ENCODE measurements at places on chromosomes 13 and 19.

DNA sequence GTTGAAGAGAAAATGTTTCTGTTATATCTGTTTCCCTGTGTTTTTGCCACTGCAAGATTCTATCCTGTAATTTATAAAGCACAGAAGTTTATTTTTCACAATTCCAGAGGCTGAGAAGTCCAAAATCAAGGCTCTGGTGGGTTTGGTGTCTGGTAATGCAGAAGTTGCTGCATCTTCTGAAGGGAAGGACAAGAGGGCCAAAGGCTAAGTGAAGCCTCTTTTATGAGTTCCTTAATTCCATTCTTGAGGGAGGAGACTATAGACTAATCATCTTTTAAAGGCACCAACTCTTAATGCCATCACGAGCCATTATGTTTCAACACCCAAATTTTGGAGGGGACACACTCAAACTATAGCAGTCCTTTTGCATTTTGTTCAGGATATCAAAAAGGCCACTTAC, 34.1 kb upstream of the WDFY2 start:
- no peaks in the 10 kb centered on the region for H3K27me3 ChIP-seq
- no peaks in the 10 kb centered on the region for H3K36me3 ChIP-seq
- H3K4me3 ChIP-seq, result no peak overlapping the region
- peaks cover 5% of the 10 kb centered on the region for H3K4me1 ChIP-seq
- DNase-seq, result no peak

DNA sequence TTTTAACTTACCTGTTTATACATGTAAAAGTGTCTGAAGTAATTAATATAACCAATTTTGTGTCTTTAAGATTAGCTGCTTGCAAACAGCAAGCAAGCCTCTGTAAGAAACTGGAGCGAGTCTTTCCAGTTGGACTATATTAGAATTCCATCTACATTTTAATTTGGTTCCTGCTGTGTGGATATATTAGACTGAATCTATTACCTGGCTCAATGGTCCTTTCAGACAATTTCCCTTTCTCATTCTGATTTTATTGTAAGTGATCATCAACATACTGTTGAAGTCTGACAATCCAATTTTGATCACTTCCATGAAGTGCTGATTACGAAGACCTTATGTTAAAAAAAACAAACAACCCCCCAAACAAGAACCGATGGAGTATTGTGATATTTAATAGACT, 72.3 kb downstream of the GPC5 start:
- H3K27ac ChIP-seq, result no peak overlapping the region
- no peak overlapping the region for H3K4me3 ChIP-seq
- H3K36me3 ChIP-seq, result no peaks in the 10 kb centered on the region
- H3K4me1 ChIP-seq, result no peaks in the 10 kb centered on the region

- H3K27ac ChIP-seq, result no peak overlapping the region
- no peak for DNase-seq
- H3K4me3 ChIP-seq, result no peak overlapping the region
- no peaks in the 10 kb centered on the region for H3K27me3 ChIP-seq
- H3K36me3 ChIP-seq, result no peaks in the 10 kb centered on the region
Measured at GRCh38 chr13:30186634-30187415, 120.5 kb downstream of the KATNAL1 start.

DNA sequence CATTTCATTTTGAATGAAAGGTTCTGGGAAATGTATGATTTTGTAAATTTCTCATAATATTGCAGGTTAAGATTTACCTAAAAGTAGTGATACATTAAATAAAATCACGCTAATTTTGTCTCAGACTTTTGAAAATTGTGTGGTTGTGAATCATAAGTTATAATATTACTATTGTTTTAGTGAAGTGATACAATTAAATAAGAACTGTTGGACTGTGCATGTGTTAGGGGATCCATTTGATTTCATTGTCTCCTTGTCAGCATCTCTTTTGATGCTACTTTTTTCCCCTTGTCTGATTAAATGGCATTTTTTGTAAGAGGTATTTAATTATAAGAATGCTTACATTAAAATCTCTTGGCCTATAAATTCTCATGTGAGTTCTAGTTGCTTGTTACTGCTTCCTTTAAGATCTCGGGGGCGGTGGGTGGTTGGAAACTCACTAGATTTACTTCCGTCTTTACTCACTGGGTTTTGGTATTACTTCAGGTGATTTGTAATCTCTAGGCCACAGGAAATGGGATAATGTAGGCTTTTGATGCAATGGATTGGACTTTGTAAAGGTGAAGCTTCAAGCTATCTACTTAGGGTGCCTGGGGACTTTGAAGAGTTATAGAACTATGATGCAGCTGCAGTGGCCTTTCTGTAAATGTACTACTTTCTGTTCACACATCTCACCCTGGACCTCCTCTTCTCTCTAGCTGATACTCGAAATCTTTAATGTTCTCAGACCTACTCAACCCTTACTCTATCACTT, 66.5 kb downstream of the PAN3 start:
- H3K27me3 ChIP-seq, result no peaks in the 10 kb centered on the region
- H3K36me3 ChIP-seq, result peaks cover 32% of the 10 kb centered on the region

DNA sequence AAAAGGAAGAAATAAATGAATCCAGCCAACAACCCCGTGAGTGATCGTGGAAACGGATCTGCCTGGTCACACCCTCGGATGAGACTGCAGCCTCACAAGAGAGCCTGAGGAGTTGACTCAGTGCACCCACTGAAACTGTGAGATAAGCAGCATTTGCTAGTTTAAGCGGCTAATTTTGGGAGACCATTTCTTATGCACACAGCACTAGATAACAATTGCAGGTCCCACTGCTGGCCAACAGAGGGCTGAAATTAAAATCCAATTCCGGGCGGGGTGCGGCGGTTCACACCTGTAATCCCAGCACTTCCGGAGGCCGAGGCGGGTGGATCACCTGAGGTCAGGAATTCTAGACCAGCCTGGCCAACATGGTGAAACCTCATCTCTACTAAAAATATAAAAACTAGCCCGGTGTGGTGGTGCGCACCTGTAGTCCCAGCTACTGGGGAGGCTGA, 3.6 kb downstream of the UQCR11 start:
- no peak for DNase-seq
- H3K36me3 ChIP-seq, result peaks cover 18% of the 10 kb centered on the region
- peaks cover 29% of the 10 kb centered on the region for H3K4me1 ChIP-seq
- H3K27me3 ChIP-seq, result no peaks in the 10 kb centered on the region
- no peak overlapping the region for H3K4me3 ChIP-seq
- peak overlapping the region; percentile 41 for H3K27ac ChIP-seq

- H3K4me1 ChIP-seq, result peaks cover 6% of the 10 kb centered on the region
- peaks cover 31% of the 10 kb centered on the region for H3K36me3 ChIP-seq
Measured at GRCh38 chr13:40756042-40756441, 14.9 kb downstream of the MRPS31 start.

DNA sequence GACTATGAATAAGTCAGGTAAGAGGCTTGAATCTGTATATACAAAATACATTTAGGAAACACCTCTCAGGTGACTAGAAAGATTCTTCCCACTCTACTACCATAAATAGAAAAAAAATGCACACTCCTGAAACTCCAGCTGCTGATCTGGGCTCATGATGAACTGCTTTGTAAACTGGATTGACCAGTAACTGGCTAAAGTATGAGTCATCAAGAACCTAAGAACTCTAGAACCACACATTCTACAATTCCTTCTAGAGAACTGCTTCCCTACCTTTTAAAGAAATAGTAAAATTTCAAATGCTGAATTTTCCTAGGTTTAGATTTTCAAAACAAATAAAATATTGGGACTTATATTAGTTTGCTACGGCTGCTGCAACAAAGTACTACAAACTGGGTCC, 55.2 kb downstream of the ELF1 start:
- no peak overlapping the region for H3K4me3 ChIP-seq
- peak overlapping the region; percentile 60 for H3K27ac ChIP-seq
- H3K4me1 ChIP-seq, result peaks cover 81% of the 10 kb centered on the region

DNA sequence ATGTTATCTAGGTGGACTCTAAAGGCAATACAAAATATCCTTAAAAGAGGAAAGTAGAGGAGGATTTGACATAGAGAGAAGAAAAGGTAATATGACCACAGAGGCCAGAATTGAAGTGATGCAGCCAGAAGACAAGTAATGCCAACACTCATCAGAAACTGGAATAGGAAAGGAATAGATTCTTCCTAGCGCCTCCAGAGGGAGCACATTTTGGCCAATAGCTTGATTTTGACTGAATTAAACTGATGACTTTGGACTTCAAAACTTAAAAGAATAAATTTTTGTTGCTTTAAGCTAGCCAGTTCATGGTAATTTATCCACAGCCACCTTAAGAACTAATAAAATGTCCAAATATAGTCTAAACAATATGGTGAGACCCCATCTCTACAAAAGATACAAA, 1921.9 kb downstream of the OLFM4 start:
- H3K27ac ChIP-seq, result no peak overlapping the region
- no peaks in the 10 kb centered on the region for H3K4me1 ChIP-seq
- no peak for DNase-seq

DNA sequence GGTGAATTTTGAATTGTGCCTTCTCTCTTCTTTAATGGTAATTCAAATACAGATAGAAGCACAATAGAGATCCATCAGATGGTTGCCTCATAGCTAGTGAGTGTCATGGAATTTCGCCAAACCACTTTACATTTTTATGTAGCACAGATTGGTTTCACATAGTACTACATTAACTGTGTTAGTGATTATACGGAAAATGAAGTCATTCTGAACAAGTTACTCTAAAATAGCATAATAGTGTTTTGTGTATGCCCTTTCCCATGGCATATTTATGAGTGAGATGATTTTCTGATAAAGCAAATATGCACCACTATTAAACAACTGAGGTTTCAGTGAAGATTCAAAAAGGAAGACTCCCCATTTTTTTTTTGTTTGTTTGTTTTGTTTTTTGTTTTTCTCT, 1623.5 kb downstream of the PCDH9 start:
- H3K4me1 ChIP-seq, result no peaks in the 10 kb centered on the region
- no peak overlapping the region for H3K4me3 ChIP-seq
- H3K36me3 ChIP-seq, result no peaks in the 10 kb centered on the region
- no peak for DNase-seq
- H3K27ac ChIP-seq, result no peak overlapping the region

DNA sequence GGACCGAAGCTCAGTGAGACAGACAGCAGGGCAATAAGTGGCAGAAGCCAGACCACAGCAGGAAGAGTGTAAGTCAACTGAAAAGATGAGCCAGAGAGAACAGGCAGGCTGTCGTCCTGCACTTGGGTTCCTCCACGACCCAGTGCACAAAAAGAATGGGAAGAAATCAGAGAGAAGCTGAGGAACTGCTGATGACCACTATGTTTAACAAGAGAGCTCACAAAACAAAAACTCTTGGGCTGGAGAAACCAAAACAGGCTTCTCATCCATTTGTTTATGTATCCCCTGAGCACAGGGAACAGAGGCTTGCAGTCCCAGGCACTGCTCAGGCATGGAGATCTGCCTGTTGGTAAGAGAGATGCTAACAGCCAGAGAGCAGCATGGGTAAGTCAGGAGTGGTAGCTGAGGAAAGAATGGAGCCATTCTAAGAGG, 14.0 kb downstream of the AKAP8L start:
- peaks cover 3% of the 10 kb centered on the region for H3K36me3 ChIP-seq
- no peak overlapping the region for H3K4me3 ChIP-seq
- DNase-seq, result no peak
- no peaks in the 10 kb centered on the region for H3K27me3 ChIP-seq
- peaks cover 43% of the 10 kb centered on the region for H3K4me1 ChIP-seq

GRCh38 chr19:31126236-31126635, 223.0 kb downstream of the TSHZ3 start:
- no peak overlapping the region for H3K4me3 ChIP-seq
- no peaks in the 10 kb centered on the region for H3K36me3 ChIP-seq
- DNase-seq, result no peak
- H3K27ac ChIP-seq, result no peak overlapping the region
- peaks cover 2% of the 10 kb centered on the region for H3K27me3 ChIP-seq

DNA sequence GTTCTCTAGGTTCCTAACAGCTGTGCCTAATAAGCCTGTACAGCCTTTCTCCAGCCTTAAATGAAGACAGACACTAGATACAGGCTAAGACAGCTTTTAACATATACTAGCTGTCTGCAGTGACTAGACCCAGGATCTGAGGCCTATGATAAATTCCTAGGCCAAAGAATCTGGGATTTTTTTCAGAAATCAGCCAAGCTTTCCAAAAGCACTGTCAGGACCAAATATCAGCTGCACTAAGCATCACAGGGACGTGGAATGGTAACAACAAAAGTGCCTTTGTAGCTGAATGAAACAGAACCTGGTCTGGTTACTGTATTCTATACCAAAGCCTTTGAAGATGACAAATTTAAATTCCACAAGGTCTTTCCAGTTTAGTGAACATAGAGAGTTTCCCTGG, 77.9 kb upstream of the DOCK9 start:
- H3K4me1 ChIP-seq, result peaks cover 72% of the 10 kb centered on the region
- no peaks in the 10 kb centered on the region for H3K36me3 ChIP-seq
- H3K27me3 ChIP-seq, result no peaks in the 10 kb centered on the region
- DNase-seq, result no peak
- H3K4me3 ChIP-seq, result no peak overlapping the region
- no peak overlapping the region for H3K27ac ChIP-seq

GRCh38 chr19:939439-939838, 13.6 kb downstream of the ARID3A start:
- no peak for DNase-seq
- no peak overlapping the region for H3K27ac ChIP-seq
- H3K4me3 ChIP-seq, result no peak overlapping the region
- H3K27me3 ChIP-seq, result no peaks in the 10 kb centered on the region

DNA sequence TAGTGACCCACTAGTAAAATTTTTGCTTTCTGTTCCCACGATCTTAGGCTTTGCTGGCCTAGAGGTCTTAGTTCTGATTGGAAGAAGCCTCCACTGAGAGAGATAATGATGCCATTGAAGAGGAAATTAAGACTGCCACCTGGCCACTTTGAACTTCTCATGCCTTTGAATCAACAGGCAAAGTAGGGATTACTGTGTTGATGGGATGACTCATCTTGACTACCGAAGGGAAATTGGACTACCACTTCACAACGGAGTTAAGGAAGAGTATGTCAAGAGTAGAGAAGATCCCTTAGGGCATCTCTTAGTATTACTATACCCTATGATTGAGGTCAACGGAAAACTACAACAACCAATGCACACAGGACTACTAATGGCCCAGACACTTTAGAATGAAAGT, 12.7 kb upstream of the FREM2 start:
- no peaks in the 10 kb centered on the region for H3K4me1 ChIP-seq
- H3K36me3 ChIP-seq, result no peaks in the 10 kb centered on the region
- H3K4me3 ChIP-seq, result no peak overlapping the region

DNA sequence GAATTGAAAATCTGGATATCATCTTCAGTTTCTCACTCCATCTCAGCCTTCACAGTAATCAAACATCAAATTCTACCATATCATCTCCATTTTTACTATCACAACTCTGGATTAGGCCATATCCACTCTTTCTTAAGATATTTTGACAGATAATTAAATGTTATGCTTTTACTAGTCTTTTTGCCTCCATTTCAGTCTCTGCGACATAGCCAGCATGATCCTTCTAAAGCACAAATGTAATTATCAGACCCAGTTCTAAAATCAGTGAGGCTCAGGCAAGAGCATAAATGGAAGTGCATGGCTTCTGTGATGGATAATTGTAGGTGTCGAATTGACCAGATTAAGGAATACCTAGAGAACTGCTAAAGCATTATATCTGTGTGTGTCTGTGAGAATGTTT, 307.7 kb downstream of the PCDH20 start:
- H3K27me3 ChIP-seq, result no peaks in the 10 kb centered on the region
- no peaks in the 10 kb centered on the region for H3K36me3 ChIP-seq
- no peaks in the 10 kb centered on the region for H3K4me1 ChIP-seq
- H3K4me3 ChIP-seq, result no peak overlapping the region
- no peak overlapping the region for H3K27ac ChIP-seq

GRCh38 chr13:44230736-44231135, 142.9 kb upstream of the SERP2 start:
- no peaks in the 10 kb centered on the region for H3K27me3 ChIP-seq
- peaks cover 2% of the 10 kb centered on the region for H3K4me1 ChIP-seq
- DNase-seq, result no peak
- H3K4me3 ChIP-seq, result no peak overlapping the region
- no peaks in the 10 kb centered on the region for H3K36me3 ChIP-seq
